ENCODE measurements at places on chromosomes 4 and X.

DNA sequence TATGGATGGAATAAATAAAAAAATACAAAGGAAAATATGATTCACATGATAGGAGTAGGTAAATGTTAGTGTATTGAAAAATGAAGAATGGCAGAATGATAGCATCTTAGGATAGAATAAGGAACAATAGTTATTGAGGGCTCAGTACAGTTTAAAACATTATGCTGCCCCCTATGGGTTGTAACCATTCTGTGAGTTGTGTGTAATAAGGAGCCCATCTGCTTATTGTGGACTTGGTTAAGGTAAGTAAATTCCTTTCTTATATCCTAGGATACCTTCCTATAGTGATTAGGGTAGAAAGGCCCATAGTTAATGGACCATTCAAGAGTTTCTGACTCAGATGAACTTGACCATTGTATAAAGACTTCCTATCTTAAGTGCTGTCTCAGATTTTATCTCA is 195.8 kb downstream of the PDHA2 start:
- no peak for DNase-seq

GRCh38 chr4:53937327-53937726 is 127.1 kb downstream of the CHIC2 start:
- DNase-seq = no peak

GRCh38 chrX:131595120-131595519 is 51.2 kb downstream of the OR13H1 start:
- no peak for DNase-seq

- no peak for DNase-seq
These were observed 243.2 kb upstream of the BMP3 start for GRCh38 chr4:80787306-80787705.

- DNase-seq = no peak
These were observed 55.6 kb downstream of the MAP7D2 start for GRCh38 chrX:20060961-20061748.

GRCh38 chr4:64582492-64582891 is 173.2 kb upstream of the TECRL start:
- DNase-seq = no peak

- no peak for DNase-seq
These were observed 30.9 kb downstream of the FAM9C start for GRCh38 chrX:13013363-13014110.

- DNase-seq = no peak
These were observed 246.9 kb upstream of the PCDH7 start for GRCh38 chr4:30473225-30473624.

- no peak for DNase-seq
These were observed 340.8 kb downstream of the PPP1R2C start for GRCh38 chrX:42437211-42437610.

- no peak for DNase-seq
These were observed 168.7 kb downstream of the NR3C2 start for GRCh38 chr4:148273501-148273986.

- no peak for DNase-seq
These were observed 89.0 kb upstream of the TENT5D start for GRCh38 chrX:80331285-80331684.

- no peak for DNase-seq
These were observed 68.3 kb downstream of the CRMP1 start for GRCh38 chr4:5824635-5825034.

- DNase-seq = no peak
These were observed 84.4 kb downstream of the CFAP299 start for GRCh38 chr4:80419946-80420345.

DNA sequence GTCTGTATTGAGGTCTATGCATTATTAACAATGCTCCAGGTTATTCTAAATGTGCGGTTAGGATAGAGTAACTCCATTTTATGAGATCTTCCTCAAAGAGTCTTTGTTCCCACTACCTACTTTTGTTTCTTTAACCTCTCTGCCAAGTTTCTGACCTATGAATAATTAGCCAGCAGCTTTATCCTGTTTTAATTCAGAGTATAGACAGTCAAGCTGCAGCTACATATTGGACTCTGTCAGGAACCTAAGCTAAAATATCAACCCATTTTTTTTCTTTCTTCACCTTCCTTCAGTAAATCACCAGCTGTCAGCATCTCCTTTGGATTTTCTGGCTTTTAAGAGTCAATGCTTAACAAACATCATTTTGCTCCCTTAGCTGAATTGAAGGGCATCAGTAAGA is 72.3 kb downstream of the TMEM47 start:
- DNase-seq = no peak

GRCh38 chr4:73919691-73920090 is 50.5 kb downstream of the CXCL1 start:
- no peak for DNase-seq

- no peak for DNase-seq
These were observed 6.7 kb downstream of the DOCK11 start for GRCh38 chrX:118502161-118502789.

GRCh38 chr4:184238072-184238745 is 20.5 kb upstream of the ENPP6 start:
- DNase-seq = no peak

GRCh38 chr4:125837493-125838201 is 522.9 kb downstream of the FAT4 start:
- no peak for DNase-seq

DNA sequence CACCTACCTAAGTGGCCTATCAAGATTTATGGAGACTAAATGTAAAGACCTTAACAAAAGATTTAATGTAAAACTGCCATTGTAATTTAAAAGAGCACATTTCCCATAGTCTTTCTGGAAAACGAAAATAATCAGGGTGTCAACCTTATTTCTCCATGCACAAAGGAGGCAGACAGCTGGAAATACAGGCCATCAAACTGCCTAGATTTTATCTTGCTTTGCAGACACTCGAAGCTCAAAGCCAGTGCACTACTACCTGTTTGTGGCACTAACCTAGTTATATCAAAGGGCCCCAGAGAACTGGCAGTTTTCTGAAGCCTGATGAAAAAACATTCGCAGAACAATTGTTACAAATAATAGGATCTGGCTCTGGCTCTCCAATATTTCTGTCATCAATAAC is 863.9 kb downstream of the STPG2 start:
- DNase-seq = no peak

DNA sequence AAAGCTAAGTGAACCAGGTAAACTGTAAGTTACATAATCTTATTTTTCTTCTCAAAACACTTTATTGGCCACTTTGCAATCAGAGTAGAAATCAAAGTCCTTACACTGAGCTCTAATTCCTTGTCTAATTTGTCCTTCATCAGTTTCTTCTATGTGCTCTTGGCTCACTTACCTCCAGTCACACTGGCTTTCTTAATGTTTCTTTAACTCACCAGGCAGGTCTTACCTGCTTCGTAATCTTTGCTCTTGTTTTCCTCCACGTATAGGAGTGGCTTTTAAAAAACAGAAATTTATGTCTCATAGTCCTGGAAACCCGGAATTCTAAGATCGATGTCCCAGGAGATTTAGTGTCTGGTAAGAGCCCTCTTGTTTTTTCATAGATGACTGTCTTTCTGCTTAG is 1462.1 kb downstream of the FSTL5 start:
- DNase-seq = no peak

DNA sequence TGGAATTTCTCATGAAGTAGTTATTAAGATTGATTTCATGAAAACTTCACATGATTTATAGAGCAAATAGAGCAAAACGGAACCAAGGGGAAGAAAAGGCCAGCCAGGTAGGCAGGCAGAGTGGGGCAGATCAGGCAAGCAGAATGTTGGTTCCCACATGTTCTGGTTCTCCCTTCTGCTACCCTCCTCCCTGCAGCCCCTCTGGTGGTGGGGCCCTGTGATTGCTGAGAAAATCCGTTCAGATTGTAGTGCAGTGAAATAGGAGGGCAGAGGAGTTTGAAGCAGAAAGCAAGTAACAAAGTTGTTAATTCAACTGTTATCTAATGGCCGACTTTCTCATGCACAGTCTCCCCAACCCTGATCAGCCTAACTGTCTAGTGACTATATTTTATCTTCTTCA is 185.3 kb downstream of the MID1IP1 start:
- no peak for DNase-seq

- no peak for DNase-seq
These were observed 549.4 kb downstream of the GALNTL6 start for GRCh38 chr4:172362569-172362968.

DNA sequence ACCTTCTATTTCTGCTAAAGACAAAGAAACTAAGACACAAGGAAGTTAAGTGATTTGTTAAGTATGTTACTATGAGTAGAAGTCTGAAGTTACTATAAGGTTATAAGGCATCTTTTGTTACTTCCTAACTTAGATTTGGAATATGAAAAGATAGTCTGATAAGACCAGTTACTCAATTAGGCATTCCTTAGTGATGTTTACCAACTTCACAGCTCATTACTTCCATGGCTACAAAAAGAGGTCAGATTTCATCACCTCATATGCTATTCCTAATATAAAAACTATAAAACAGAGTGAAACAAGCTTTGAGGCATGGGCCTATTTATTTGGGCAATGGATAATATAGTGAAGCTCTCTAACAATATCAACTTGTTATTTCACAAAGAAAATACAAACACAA is 143.1 kb downstream of the TBCK start:
- no peak for DNase-seq

DNA sequence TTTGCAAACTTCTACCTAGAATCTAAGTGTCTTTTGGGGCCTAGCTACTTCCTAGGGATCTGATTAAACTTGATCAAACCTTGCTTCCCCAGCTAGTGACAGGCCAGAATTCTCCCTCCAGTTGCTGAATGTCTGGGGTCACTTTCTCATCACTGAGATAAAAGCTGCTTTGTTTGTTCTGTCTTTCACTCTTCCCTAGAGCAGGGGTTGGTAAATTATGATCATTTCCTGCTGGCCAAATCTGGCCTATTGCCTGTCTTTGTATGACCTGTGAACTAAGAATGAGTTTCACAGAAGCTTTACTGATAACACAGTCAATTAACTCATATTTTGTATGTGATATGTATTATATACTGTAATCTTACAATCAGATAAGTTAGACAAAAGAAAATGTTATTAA is 157.8 kb upstream of the AADAT start:
- no peak for DNase-seq

- no peak for DNase-seq
These were observed 97.7 kb downstream of the DGKK start for GRCh38 chrX:50372966-50373365.

All from brain pericyte (primary cell).